Activated CD4-positive, alpha-beta T cell treated with anti-CD3 and anti-CD28 coated beads, Interleukin-2, amount 10 ng/mL, durations not matched to agents 7 days and 5 days (primary cell): ENCODE measurements at places on chromosomes 12 and 14.

DNA sequence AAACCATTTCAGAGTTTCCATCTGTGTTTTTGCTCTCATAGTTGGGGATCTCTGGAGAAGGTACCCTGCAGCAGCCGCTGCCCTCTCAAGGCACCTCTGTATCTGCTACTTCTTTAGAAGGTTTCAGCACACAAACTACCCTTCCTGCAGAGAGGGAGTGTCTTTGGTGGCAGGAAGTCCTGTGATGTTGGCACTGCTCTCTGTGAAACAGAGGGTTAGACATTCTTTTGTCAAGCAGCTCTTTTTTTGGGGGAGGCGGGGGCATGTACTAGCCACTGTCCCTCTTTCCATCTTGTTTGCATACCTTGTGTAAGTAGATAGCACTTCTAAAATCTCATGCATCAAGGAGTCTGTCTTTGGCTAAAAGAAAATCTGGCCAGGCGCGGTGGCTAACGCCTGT, 352.6 kb downstream of the BMP4 start:
- DNase-seq = no peak

GRCh38 chr12:116361414-116362223, 84.1 kb upstream of the MED13L start:
- no peak for DNase-seq

DNA sequence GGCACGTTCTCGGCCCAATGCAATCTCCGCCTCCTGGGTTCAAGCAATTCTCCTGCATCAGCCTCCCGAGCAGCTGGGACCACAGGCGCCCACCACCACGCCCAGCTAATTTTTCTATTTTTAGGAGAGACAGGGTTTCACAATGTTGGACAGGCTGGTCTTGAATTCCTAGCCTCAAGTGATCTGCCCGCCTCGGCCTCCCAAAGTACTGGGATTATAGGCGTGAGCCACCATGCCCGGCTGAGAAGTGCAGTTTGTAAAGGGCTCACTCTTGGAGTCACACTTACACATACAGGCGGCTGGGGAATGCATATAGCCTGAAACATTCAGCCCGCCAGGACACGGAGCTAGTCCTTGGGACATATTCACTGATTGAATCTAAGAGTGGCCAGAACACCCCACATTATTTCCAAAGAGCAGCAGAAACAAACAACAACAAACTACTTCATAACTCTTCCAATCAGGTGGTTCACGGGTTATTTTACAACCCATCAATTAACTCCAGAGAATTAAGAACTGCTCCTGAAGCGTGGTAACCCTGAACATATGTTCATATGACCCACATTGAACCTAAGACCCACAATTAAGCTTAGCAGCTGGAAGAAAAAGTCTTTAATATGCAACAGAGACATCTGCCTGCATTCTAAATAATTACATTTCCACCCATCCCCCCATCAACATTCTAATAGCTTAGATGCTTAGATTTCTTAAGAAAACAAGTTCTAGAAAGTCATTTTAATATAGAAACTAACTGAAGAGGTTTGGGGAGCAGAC, 49.2 kb downstream of the SSH1 start:
- no peak for DNase-seq

DNA sequence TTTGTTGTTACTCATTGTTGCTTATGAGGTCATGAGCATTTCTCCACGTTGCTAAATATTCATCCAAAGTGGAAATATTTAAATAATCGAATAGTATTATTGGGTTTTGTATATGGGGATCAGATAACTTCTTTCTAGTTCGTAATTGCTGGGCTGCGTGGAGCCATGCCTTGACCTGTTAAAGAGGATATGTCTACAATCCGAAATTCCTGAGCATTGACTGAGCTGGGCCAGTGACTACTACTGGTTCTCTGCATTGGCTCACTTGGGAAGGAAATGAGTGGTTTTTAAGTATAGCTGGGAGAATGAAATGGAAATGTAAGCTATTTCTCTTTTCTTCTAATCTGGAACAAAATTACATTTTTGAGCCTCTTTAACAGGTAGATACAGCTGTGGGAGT, 163.2 kb downstream of the RPL10L start:
- DNase-seq = no peak

DNA sequence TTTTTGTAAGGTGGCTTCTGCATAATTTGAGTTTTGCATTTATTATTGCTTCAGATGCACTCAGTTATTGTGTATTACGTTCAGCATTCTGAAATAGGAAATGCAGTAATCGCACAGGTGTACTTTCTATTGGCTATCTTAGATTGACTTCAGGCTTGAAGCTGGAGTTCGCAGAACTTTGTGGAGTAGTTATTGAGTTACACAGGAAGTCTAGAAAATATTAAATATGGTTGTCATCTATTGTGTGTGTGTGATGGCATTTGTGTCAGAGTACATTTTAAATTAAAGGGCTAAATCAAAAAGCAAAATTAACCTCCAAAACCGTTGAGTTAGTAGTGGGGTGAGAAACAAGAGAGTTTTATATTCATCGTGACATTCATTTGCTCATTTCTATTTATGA, 2.7 kb downstream of the ARID2 start:
- DNase-seq = peak; percentile 40

DNA sequence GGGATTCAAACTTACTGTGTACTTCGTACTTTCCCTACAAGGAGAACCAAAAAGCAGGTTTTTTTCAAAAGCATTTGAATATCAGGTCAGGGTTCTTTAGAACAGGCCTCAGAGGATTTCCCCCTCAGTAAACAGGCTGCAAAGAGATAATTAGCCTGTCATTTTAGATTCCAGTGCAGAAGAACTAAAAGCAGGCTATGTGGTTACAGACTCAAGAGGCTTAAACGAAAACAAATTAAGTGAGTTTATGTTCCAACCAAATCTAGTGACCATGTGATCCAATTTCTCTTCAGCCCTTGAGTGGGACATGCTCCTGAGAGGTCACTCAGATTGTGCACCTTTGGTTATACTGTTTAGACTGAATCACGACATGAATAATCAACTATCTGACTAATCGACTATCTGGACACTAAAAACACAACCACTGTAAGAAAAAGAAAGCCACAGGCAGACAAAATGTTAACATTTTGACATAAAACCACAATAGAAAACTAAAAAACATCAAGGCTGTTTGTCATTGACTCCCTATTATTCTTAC, 4.5 kb downstream of the TMED8 start:
- no peak for DNase-seq

DNA sequence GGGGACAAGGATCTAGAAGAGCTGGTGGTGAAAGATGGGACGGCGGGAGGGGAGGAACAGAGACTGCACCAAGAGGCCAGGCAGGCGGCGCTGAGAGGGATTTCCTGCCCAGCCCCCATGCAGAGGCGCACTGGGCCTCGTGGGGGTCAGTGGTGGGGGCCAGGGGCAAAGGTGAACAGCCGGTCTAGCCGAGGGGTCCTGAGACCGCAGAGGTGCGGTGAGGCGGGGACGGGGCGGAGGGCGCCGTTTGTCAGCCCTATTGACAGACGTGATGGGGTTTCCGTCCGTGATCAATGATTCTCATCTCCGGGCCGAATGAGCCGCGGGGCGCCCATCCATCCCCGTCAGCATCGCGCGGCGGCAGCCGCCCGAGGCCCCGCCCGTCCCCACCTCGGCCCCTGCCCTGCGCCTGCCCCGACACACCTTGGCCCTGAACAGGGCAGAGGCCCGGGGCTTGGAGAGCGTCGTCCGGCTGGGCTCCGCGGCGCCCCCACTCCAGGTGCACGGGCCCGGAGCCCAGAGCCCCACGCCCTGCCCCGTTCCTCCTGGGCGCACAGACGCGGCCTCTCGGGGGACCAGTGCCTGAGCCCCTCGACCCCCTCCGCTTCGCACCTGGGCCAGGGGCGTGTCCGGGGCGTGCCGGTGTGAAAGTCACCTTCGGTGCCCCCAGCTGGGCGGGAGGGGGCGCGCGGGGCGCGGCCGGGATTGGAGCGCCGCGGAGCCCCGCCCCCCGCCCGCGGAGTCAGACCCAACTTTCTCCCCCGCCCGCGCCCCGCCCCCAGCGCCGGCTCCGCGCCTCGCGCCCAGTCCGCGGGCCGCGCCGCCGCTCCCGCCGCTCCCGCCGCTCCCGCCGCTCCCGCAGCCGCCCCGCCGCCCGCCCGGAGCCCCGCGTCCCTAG, at the start of gene NXPH4:
Gene NXPH4, plus strand, starts transcription at position 781 of the 898 bp plus-strand sequence. CDS start 176 bp downstream, outside the sequence.
- peak; percentile 59 for DNase-seq

GRCh38 chr12:94644141-94644979, 6.0 kb downstream of the TMCC3 start:
- peak; percentile 12 for DNase-seq

DNA sequence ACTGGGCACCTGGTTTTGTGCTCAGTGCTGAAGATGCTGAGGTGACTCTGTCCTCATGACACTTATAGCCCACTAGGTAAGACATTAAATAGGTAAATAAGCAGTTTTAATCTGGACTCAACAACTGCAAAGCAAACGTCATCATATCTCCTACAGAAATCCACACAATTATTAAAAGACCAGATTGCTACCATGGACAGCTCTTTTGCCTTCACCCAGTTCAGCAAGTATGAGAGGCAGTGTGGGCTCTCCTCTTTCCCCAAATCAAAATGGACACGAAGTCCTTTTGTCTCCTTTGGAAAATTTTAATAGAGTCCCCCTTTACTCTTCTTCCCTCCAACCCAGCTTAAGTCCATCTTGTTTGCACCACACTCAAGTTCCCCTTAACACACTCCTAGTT, 171.1 kb downstream of the RPAP3 start:
- no peak for DNase-seq

GRCh38 chr14:31253746-31254471, 46.3 kb upstream of the HECTD1 start:
- no peak for DNase-seq

GRCh38 chr12:114506651-114507050, 100.7 kb upstream of the TBX5 start:
- no peak for DNase-seq

DNA sequence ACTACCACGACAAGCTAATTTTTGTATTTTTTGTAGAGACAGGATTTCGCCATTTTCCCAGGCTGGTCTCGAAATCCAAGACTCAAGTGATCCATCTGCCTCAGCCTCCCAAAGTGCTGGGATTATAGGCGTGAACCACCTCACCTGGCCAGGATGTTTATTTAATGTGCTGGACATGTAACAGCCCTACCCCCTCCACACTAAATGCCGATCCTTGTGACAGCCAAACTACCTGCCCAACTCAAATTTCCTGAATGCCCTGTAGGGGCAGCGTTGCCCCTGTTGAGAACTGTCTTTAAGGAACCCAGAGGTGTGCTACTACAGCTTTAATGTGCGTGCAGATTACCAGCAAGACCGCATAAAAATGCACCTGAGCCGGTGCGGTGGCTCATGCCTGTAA, 48.1 kb downstream of the KCNK13 start:
- no peak for DNase-seq

DNA sequence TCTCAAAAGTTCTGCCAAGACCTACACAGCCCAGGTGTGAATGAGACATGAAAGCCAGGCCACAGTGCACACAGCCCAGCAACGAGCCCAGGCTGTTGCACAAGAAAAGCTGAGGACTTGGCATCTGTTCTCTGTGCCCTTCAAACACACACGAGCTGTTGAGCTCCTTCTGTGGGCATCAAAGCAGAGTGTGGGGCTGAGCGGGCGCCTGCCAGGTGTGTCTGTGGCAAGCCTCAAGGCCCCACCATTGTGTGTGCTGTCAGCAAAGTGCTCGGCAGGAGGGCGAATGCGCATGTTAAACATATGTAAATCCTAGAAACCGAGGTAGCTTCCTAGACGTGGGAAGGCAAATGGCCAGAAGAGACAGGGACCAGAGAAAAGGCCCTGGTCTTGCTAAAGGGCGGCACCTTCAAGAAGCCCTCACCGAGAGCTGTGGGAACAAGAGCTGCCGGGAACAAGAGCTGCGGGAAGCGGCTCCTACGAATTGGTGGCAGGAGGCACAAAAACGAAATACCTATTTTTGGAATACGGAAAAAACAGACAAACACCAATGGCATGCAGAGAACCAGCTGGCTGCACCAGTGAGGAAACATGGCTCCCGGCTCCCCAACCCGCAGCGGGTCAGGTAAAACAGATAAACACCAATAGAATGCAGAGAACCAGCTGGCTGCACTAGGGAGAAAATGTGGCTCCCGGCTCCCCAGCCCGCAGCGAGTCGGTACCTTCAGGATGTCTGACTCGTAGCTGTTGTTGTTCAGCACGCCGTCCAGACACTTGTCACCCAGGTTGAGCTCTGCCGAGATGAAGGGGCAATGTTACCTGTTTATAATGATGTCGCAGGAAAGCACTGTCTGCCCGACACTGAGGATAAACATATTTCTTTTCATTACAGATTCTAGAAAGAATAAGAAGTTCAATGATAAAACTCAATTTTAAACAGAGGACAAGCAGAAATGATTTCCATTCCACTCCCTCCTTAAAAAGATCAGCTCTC, 19.0 kb upstream of the GOLGA3 start:
- DNase-seq = no peak

DNA sequence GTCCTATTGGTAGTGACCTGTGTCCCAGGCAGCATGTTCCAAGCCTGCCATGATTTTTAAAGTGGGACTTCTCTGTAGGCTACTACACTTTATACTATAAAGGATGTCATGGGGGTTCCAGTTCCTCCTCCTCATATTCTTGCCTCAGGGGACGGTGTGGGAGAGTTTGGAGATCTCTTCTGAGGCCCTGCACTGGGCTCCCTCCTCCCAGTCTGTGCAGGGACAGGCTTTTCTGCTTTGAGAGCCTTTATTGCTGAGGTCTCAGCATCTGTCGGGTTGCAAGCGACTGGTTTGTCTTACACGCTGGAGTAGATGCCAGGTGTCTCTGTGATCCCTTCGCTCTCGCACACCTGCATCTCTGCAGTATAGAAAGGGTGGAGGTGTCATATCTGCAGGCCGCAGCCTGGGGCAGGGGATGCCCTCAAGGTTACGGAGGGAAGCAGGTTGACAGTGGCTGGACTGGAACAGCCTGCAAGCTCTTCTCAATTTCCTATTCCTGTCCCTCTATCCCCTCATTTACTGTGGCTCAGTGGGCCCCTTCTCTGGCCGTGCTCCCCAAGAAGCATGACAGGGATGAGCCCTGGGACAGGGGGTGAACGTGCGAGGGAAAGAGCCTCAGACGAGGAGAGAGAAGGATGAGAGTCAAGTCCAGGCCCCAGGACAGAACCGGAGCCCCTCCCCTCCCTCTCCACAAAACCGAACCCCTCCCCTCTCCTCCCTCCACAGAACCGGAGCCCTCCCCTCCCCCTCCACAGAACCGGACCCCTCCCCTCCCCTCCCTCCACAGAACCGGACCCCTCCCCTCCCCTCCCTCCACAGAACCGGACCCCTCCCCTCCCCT, 51.3 kb downstream of the SLC6A12 start:
- no peak for DNase-seq

- DNase-seq = no peak
These were observed 193.5 kb upstream of the EEA1 start for GRCh38 chr12:93122569-93123091.

DNA sequence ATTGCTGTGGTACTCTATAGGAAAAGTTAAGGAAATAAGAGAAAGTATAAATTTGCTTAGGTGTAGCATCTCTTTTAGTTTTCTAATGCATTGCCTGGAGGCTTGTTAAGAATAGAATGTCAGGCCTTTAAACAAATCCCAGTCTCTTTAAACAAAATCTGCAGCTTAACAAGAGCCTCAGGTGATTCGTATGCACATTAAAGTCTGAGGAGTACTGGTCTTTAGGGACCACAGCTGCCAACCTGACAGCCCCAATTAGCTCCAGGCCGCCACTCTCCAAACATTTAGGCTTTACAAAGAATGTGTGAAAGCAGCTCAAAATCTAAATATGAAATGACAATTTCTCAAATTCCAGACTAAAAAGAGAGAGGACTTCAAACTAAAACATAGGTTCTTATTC, 35.7 kb downstream of the PAWR start:
- no peak for DNase-seq
